ENCODE measurements at places on chromosomes 12 and 14.

- no peak for DNase-seq
Observed at GRCh38 chr14:75976826-75977581, 4.8 kb downstream of the TGFB3 start.

GRCh38 chr14:85248881-85249635, 280.9 kb upstream of the FLRT2 start:
- no peak for DNase-seq

GRCh38 chr14:22456421-22456820, 132.6 kb downstream of the DAD1 start:
- DNase-seq, result no peak

DNA sequence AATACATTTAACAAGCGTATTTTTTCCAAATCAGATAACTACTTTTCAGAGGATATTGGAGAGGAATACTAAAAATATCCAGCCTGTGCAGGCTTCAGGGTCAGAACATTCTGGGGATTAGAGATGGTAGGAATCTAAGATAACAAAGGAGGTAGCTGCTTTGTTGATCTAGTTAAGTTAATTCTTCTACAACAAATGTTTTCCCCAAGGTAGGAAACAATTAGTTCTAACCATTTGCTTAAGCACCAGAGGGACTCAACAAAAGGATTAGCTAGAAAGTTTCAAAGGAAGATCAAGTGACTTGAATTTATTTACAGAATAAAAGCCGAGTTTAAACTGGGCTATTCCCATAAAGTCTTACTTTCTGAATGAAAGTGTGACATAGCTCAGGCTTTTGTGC, 524.2 kb downstream of the TMTC2 start:
- DNase-seq, result no peak

GRCh38 chr12:20549108-20549719, 145.9 kb upstream of the SLCO1C1 start:
- no peak for DNase-seq

DNA sequence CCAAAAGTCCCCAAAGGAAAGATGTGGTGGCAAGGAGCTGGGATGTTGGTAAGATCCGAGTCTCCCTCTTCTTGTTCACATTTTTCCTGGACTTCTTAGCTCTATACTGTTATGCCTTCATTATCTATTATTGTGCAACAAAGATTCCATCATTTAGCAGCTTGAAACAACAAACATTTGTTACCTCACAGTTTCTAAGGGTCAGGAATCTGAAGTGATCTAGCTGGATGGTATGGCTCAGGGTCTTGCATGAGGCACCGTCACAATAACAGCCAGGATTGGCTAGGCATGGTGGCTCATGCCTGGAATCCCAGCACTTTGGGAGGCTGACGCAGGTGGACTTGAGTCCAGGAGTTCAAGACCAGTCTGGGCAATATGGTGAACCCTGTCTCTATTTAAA, 51.1 kb upstream of the KRAS start:
- DNase-seq, result no peak

DNA sequence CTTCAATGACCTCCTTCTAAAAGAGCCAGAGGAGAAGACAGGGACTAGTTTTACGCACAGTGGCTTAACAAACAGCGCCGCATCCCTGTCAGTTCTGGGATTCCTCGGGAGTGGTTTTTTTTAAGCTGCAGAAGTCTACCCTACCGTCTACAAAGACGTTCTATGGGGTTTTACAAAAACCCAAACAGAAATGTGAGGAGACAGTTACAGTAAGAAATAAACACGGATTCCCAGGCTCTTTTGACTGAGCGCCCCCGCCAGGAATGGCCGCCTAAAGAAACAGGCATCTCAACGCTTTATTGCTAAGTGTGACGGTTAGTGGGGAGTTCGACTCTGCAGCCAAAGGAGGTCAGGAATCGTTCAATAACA, 484 bp downstream of the ALKBH1 start:
- DNase-seq, result peak; percentile 31

GRCh38 chr14:91749868-91750267, 18.0 kb upstream of the CATSPERB start:
- DNase-seq, result no peak
